Cardiac fibroblast (primary cell): ENCODE measurements at places on chromosomes 7 and 10.

DNA sequence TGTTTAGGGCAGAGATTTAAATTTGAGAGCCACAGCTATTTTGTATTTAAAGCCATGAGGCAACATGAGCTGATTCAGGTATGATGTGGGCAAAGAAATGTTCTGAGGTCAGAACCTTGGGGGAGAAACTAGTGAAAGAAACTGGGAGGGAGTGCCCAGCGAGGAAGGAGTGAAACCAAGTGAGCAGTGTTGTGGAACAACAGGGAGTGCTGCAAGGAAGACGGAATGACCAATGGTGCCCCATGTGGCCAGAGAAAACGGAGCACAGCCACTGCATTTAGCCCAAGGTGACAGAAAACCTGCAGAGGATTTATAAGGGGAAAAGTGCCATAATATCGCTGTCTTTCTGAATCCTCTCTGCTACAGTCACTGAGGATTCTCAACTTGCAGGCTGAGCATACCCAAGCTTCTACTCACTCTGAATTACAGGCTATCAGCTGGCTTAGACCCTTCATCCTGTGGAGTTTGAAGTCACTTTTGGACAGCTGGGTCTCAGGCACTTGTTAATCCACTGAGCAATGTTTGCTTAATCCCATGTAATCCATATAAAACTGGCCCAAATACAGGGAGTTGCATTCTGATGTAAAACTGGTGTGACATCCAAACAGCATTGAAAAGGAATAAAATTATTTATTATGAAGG is 777.3 kb downstream of the CCSER2 start:
- DNase-seq, result no peak

DNA sequence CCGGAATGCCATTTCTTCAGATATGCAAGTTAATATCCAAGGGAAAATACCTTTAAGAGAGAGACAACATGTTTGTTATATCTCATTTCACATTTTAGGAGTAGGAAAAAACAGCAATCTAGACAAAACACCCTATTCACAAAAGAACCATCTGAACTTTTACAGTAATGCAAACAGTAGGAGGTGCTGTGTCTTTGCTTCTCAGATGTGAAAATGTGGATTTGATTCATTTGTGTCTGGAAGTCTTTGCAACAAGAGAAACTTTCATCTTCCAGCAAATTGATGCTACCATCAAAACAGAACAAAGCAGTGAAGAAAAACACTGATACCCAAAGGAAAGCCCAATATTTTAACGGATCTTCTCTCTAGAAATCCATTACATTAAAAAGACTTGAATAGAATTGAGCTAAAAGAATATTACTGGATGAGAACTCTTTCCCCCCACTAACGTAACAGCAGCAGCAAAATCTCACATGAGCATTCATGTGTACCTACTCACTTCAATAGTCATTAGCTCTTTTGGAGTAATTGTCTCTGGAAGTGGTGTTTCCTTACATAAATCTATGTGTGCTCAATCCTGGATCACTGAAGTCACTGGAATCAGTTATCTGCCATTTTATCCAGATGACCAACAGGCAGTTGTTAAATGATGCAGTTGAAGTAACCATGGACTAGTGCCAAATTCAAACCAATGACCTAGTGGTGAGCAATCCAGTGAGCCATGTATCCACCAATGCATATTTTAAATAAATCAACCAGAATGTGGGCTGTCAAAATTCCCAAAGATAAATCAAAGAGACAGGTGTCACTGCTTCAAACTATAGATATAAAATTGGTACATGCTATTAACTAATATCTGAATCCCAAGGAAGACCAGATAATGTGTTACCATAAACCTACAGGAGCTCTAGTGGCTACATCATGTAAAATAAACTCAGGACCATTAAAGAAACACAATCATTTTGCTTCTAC is 1.8 kb downstream of the SEMA3C start:
- peak; percentile 91 for DNase-seq

DNA sequence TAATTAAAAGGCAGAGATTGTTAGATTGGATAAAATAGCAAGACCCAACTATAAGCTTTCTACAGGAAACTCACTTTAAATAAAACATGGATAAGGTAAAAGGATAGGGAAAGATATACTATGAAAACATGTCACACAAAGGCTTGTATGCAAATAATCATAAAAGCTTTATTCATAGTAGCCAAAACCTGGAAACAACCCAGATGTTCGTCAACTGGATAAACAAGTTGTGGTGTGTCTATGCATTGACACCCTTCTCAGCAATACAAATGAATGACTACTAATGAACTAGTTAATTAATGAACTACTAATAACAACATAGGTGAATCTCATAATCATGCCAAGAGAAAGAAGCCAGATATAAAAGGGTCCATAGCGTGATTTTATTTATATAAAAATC is 37.7 kb upstream of the OIT3 start:
- DNase-seq, result no peak

DNA sequence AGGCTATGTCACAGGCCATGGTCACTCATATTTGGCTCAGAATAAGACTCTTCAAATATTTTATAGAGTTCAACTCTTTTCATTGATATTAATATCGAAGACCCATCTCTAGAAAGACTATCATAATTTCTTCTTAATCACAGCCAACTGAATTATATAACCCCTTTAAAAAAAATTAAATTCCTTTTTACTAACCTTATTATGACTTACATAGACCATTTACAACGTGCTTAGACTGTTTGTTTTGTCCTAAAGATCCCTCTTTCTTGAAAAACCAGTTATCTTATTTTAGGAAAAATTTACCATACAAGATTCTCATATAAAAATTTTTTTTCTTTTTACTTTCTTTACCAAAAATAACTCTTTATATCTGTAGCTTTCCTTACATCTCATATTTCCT is 10.2 kb upstream of the TMEM254 start:
- DNase-seq, result no peak

DNA sequence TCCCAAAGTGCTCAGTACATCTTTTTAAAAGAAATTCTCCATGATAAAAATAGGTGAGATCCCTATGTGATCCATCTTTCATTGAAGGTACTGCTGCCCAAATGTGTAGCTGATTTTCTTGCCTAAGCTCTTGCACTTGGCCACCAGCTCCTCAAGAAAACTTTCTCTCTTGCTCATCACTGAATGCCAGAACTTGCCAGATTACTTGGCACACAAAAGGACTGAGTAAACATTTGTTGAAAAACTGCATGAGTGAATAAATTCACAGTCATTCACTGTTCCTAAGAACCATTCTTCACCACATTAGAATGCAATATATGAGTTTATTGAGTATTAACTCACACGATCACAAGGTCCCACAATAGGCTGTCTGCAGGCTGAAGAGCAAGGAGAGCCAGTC is 99.9 kb downstream of the TRIL start:
- peak; percentile 78 for DNase-seq

DNA sequence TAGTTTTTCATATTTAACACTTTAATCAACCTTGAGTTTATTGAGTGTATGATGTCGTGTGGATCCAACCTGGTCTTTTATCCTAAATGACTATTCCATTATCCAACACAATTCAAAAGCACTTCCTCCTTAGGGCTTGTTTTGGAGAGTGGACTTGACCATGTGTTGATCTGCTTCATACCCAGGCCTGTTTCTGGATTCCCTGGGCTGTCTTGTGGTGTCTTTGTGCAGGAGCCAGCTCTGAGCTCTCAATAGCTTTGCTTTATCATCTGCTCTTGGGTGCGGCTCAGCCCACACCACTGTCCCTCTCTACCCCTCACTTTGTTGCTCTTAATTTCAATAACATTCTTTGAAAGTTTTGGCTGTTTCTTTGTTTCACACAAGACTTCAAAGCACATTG is 70.9 kb upstream of the CHST15 start:
- DNase-seq, result peak; percentile 18

- DNase-seq, result no peak
Measured at GRCh38 chr10:119478111-119478802, 64.3 kb downstream of the RGS10 start.

DNA sequence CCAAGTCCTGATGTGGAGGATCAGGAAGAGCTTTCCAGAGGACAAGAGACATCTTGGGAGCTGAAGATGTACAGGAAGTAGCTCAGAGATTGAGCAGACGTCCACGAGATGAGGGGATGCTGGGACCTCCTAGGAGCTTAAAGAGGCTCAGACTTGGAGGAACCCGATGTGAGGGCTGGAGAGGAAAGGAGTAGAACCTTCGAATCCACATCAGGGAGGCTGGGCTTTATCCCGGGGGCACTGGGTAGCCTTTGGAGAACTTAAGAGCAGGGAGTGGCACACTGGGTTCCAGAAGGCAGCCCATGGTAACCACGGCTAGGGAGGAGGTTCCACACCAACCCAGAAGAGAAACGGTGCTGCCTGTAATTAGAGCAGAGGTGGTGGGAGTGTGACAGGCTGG is 10.8 kb downstream of the PRKCQ start:
- DNase-seq, result no peak

GRCh38 chr10:132551093-132551807 is 13.7 kb downstream of the INPP5A start:
- no peak for DNase-seq

DNA sequence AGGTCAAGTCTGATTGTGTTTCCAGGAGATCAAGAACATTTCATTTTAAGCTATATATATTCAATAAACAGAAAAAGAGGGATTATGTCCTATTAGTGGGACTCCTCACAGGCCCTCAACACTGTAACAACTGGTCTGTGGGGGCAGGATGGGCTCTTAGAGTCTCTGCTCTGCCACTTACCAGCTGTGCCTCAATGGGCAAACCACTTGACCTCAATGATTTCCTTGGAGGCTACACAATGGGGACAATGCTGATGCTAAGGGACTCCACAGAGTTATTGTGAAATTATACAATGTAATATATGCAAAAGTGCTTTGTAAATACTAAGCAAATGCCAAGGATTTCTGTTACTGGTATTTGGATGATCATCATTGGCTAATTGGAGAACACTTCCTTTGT is 33.2 kb upstream of the MXI1 start:
- no peak for DNase-seq

DNA sequence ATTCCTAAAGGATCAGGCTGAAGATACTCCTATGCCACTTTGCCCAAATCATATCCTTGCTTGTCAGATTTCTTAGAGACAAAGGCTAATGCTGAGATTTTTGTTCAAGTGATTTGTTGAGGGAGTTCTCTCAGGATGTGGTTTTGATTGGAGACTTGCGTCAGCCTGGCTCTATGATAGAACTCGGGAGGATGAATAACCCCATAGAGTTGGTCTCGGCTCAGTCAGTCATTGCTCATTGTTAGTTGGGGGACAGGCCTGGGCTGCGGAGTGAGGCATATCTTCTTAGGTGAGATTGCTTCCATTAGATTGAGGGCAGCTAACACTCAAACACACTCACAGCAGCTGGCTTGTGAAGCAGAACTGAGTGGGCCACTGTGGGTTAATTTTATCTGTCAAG is 203.4 kb downstream of the KIF20B start:
- DNase-seq, result no peak

GRCh38 chr7:132720835-132721234 is 144.6 kb upstream of the PLXNA4 start:
- DNase-seq, result no peak

- DNase-seq, result no peak
Measured at GRCh38 chr10:69091143-69091651, 3.3 kb downstream of the SRGN start.

- DNase-seq, result peak; percentile 58
Measured at GRCh38 chr7:91876391-91877133, 3.9 kb downstream of the MTERF1 start.

- DNase-seq, result no peak
Measured at GRCh38 chr7:73909996-73910395, 49.0 kb downstream of the TMEM270 start.

DNA sequence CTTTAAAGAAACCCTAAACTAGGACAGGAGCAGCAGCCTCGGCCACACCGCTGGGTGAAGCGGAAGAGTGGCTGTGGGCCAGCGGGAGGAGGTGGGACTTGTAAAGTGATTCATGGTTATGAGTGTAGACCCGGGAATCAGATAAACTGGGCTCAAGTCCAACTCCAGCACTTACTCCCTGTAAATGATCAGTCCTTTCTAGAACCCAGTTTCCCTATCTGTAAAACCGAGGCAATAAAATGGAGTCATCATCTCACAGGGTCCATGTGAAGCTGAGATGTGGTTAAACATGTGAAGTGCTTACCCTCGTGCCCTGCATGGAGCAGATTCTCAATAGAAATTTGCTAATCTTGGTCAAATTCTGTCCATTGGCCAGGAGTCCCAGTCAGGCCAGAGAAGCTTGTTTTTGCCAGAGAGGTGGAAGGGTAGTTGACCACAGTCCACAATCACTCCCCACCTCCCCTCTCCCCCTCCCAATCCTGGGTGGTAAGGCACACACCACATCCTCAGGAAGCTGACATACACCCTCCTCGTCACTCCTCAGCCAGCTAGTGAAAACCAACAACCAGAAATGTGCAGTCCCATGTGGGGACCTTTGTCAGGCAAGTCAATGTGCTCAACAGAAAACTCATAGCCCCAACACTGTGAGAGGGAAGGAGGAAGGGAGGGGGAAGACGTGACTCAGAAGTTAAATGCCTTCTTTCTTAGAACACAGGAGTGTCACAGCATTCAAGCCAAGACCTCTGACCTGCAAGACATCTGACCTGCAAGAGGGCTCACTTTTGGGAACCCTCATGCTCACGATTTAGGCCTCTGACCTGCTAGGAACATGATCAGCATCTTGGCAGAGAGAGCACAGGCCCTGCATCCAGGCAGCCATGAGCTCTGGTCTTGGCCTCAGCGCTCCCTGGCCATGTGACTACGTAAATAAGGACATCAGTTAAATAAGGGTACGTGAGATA is 145.1 kb downstream of the PLXNA4 start:
- DNase-seq, result peak; percentile 94

DNA sequence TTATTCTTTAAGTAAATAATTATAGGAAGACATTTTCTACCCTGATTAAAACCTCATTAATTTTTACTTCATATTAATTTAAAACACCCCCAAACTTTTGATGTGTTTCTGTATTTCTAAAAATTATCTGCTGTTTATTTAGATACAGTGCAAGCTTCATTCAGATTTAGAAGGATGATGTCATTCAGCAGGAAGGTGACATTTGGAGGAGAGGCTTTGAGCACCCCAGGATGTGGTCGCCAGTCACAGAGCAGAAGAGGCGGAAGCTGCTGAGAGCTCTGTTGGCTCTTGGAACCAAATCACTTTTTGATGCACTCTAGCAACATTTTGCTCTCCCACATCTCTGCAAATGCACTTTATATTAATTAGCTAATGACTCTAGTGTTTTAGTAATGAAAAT is 233.9 kb upstream of the CACNA2D1 start:
- DNase-seq, result peak; percentile 16

- DNase-seq, result no peak
Measured at GRCh38 chr7:47474211-47474936, 107.5 kb downstream of the TNS3 start.

DNA sequence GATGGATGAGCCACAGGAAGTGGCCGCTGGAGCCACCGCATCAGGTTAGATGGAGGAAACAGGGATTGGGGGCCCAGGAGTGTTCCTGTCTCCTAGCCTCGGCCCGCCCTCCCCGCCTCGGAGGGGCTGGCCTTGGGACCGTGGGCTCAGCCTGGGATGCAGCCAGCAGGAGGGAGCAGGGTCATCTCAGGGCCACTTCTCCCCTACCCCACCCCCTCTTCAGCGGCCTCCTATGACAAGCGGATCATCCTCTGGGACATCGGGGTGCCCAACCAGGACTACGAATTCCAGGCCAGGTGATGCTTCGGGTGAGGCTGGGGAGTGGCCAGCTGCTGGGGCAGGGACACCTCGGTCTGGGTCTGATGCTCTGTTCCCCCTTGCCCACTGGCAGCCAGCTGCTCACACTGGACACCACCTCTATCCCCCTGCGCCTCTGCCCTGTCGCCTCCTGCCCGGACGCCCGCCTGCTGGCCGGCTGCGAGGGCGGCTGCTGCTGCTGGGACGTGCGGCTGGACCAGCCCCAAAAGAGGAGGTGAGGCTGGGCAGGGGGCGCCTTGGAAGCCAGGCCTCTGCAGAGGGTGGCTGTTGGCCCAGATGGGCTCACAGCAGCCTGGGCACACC is 4.7 kb downstream of the LRWD1 start:
- no peak for DNase-seq

GRCh38 chr10:77580482-77580881 is 57.1 kb downstream of the KCNMA1 start:
- DNase-seq, result no peak
